Activated CD8-positive, alpha-beta T cell treated with anti-CD3 and anti-CD28 coated beads for 36 hours (primary cell): ENCODE measurements at places on chromosomes 1 and 21. TPM values are rescaled to one million over a fixed set of nuclear protein-coding genes. Genes with fewer than 3 reads are reported as not detected.
A peak's percentile ranks its signal among the peaks of the same experiment; 100 is the strongest.

- no peak for DNase-seq
Observed at GRCh38 chr1:61284248-61284854, 202.0 kb downstream of the NFIA start.

DNA sequence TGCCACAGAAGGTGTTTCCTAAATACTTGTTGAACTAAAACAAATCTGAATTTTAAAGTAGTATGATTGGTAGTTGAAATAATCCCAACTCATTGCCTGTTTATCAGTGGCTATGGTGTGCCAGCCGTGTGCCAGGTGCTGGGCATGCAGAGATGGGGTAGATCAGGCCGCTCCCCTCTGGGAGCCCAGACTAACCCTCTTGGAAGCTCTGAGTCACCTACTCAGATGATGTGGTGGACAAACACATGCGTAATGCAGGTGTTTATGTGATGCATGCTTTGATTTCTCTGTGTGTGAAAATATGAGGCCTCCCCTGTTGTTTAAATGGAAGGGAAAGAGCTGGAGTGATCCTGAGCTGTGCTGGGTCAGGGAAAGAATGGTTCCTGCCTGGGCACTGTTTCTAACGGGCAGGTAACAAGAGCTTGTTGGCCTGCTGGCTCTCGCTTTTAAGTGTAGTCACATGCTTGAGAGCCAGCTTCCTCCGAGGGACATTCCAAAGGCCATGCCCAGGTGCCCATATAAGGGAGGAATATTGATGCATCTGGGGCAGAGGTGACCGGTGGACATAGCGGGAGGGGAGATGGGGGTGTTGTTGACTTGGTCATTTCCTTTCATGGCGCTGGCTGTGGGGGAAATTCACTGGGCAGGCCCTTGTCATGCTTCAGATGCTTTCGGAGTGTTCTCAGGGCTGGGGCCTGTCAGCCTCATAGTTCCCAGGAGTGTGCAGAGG is 10.2 kb downstream of the MFN2 start:
- DNase-seq: no peak

GRCh38 chr1:69553726-69554125 is 14.0 kb upstream of the LRRC7 start:
- no peak for DNase-seq

- DNase-seq: no peak
Observed at GRCh38 chr1:12450756-12451559, 167.1 kb downstream of the DHRS3 start.

GRCh38 chr1:86933562-86934377 is 19.3 kb downstream of the HS2ST1 start:
- DNase-seq: no peak

DNA sequence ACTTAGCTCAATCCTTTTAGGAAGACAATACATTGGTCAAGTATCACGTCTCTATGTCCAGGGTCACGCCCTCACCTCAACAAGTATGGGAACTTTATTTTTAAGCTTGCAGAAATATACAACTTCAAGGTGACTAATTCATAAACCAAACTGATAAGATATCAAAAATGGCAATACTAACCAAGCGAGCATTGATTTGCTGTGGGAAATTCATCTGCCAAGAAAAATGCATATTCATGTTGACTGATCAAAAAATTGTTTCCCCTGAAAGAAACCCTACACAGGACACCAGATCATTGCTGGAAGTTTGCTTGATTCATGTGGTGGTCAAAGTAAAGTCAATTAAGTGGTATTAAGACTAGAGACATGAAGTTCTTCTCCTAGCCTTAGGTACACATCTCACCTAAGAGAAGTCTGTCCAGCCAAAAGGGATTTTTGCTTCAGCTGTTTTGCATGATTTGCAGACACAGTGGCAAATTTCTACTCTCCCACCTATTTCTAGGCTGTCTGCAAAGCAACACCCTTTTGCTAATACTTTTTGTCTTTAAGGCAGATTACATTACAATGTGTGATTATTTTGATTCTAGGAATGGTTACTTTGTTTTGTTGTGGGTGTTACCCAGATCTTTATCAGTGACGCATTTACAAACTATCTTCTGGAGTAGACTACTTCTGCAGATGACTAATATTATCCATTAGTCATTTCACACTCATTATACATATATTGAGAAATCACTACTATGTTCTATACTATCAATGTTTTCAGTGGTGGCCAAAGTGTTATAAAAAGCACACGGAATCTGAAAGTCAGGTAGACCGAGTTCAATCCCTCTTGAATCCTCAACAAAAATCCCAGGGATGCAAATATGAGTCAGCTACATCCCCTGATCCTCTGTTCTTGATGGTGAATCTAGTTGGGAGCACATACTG is 12.4 kb downstream of the SAMSN1 start:
- no peak for DNase-seq

DNA sequence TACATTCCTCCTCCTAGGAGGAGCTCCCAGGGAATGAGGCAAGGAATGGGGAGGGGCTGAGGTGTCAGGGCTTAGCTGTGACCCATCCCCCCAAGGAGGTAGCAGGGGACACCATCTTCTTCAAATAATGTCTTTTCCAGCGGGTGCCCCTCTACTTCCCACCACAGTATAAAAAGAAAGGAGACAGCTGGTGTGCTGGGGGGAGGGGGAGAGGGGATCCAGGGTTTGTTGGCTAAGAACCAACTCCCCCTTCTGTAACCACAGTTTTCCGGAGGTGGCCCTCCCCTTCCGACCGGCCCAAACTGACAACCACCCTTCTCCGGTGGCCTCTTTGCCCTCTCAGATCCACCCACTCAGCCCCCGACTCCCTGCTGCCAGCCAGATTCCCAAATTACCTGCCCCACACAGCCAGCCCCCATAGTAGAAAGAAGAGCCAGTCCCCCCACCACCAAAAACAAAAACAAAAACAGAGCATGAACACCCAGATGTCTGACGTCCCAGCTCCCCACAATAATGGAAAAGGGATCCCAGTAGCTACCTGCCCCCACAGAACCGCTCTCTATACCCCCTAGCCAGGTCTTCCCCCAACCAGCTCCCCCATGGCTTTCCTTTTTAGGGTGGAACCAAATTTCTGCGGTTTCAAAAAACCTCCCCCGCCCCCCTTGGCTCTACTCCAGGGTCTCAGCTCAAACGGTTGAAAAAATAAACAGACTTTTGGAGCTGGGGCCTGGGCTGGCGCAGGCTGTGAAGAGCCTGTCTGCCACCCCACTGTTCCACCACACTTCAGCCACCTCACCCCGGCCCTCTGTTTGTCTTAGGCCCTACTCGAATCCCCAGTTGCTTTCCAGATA is 2.1 kb downstream of the ARHGEF2 start:
- DNase-seq: peak; percentile 89

DNA sequence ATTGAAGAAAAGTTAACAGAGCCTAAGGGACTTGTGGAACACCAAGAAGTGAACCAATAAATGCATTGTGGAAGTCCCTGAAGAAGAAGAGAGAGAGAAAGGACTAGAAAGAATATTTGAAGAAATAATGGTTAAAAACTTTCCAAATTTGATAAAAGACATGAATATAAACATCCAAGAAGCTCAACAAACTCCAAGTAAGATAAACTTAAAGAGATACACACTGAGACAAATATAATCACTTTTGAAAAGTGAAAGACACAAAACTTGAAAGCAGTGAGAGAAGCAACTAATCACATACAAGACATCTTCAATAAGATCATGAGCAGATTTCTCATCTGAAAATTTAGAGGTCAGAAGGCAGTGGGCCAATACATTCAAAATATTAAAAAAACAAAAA is 91.2 kb downstream of the MPZL1 start:
- DNase-seq: no peak

DNA sequence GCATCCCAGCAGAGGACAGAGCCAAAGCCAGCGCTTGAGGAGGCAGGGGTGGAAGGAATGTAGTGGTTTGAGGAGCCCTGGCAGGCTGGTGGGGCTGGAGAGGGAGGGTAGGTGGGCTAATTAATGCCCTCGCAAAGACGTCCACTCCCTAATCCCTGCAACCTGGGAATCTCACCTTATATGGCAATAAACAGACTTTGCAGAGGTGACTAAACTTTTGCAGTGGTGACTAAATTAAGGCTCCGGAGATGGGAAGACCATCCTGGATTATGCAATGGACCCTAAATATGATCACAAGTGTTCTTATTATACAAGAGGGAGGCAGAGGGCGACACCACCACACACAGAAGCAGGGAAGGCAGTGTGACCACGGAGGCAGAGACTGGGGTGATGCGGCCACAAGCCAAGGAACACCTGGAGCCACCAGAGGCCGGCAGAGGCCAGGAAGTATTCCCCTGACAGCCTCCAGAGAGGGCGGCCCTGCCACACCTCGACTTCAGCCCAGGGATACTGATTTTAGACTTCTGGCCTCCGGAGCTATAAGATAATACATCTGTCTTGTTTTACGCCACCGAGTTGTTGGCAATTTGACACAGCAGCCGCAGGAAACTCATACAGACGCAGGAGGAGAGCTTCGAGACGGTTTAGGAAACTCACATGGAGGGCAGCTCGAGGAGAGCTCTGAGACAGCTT is 23.1 kb upstream of the NPPB start:
- no peak for DNase-seq

DNA sequence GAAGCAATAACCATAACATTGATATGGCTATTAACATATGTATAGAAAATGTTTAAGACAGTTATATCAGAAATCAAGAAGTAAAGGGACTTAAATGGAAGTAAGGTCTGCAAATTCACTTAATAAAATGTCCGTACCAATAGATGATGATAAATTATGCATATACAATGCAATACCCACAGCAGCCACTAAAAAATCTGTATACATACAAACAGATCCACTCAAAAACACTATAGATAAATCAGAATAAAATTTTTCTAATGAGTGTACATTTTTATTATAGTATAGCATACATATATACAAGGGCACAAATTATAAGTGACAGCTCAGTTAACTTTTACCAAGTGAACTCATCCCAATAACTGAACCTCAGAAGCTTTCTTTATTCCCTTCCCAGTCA is 6.0 kb downstream of the LORICRIN start:
- DNase-seq: no peak

DNA sequence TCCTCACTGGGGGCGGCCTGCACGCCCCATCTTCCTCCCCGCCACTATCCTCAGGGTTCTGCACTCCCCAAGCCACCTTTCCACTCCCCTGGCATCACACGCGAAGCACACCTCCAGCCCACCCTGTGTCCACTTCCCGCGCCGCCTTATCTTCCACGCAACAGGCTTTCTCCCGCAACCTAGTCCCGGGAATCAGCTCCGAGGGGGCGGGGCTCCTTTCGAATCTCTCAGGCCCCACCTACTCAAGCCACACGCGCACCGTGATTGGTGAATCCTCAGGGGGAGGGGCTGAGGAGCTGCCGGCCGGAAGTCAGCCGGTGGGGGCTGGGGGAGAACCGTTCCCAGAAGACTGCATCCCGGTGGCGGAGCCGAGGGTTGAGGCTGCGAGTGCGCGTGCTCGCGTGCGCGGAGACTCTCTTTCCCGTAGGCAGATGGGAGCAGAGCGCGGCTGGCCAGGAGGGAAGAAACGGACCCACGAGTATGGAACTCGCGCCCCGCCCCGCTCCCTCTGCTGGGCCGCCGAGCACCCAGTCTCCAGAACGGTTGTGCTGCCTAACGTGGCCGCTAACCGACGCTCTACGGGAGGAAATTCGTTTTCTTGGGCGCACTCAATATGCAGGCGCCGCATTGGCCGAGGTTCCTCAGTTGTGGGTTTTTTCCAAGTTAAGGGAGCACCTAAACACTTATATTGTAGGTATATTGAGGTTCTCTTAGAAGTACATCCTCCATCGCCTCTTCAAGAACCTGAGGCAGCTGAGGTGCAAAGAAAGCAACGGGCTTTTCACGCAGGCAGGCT is at the start of gene PSRC1:
TSS of gene PSRC1 (minus strand) at position 194 of the 796 bp plus-strand sequence.
- DNase-seq: peak; percentile 93

DNA sequence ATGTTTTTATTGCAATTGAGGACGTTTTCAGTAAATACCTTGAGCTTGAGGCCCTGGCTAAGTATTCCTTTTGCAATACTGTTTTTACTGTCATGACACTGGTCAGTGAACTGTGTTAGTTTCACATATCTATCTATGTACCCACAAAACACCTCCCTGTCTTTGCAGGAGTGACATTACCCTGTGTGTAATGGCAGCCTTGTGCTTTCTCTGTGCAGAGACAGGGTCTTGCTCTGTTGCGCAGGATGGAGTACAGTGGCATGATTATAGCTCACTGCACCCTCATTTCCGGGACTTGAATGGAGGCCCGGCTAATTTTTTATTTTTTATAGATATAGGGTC is 8.9 kb downstream of the YBX1 start:
- DNase-seq: no peak

DNA sequence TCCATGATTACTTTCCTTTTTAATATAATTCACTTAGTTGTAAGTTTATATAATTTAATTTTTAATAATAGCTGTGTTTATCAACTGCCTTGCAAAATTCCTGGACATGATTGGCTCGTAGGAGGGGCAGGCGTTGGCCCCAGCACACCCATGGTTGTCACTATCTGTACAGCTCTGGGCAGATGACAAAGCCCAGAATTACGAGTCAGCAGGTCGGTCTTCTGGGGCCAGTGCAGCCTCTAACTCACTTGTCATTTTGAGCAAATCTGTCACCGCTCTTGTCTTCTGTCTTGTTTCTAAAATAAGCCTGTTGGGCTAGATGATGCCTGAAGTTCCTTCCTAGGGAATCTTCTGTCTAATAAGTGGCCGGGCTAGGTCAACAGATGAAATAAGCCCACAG is 21.4 kb upstream of the LRRC38 start:
- DNase-seq: no peak

DNA sequence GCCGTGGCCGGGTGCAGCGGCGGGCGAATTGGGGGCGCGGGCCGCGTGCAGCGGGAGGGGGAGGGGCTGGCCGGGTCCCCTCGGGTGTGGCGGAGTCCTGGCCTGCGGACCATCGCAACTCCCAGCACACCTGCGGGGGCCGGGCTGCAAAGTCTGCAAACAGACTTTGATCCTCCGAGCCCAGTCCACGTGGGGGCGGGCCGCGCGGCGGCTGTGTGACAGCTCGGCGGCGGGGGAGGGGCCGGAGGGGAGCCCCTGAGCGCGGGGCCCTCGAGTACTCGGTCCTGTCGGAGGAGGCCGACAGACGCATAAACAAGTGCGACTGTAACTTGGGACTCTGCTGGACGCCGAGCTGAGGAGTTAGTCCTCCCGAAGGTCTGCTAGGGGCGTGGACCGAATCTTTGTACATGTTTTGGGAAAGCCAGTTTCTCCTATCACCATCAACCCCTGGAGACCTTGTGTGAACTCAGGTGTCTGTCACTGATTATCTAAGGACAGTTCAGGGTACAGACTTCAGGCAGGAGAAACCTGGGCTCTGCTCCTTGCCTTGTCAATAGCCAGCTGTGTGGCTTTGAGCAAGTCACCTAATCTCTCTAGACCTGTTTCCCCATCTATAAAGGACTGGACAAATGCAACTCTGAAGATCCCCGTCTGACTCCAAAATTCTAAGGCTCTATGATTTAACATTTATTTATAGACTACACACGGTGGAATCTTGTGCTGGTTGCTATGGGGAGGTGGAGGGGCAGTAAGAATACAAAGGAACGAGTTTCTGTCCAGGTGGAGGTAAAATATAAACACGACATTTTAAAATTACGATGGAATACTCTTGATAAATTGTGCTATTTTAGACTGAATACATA is 710 bp upstream of the SLC30A1 start:
- DNase-seq: no peak

The SYCP1 gene
- total RNA-seq: not detected

The SEC22B gene
- total RNA-seq: 17.3 TPM

The GBP7 gene
- total RNA-seq: 0.20 TPM

The AIRE gene
- total RNA-seq: not detected

The CYP4A22 gene
- not detected for total RNA-seq

The FCRLA gene
- total RNA-seq: not detected

The DIRAS3 gene
- total RNA-seq: 0.18 TPM

The ERVH48-1 gene
- total RNA-seq: 0.18 TPM

The PDZK1 gene
- total RNA-seq: not detected

The RGS18 gene
- 0.23 TPM for total RNA-seq

The KCNK2 gene
- total RNA-seq: not detected

The CD1D gene
- not detected for total RNA-seq

The KRTAP24-1 gene
- not detected for total RNA-seq
